ENCODE measurements at places on chromosomes 2 and 18.
A peak's percentile ranks its signal among the peaks of the same experiment; 100 is the strongest.

- DNase-seq: no peak
Observed at GRCh38 chr18:30405038-30405437, 637.5 kb downstream of the DSC3 start.

DNA sequence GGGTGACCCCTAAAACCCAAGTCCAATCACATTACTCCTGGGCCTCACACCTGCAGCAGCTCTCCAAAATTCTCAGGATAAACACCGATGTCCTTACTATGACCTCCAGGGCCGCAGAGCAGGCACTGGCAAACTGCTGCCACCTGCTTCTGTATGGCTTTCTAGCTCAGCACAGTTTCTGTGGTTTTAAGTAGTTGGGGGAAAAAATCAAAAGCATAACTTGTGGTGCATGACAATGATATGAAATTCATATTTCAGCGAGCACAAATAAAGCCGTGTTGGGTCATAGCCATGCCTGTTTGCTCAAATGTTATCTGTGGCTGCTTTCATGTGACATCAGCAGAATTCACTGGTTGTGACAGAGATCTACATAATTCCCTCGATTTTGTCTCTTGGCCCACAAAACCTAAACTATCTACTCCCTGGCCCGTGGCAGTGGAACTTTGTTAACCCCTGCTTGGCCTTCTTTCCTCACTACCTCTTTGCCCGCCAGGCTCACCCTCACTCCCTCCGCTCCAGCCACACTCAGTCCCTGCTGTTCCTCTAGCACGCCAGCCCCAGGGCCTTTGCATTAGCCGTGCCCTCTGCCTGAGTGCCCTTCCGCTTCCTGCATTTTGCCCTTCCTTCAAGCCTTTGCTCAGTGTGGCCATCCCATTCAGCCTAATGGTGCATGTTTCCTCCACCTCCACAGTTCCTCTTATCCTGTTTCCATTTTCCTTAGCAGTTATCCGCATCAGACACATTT, 108.3 kb downstream of the AGAP1 start:
- no peak for DNase-seq

- DNase-seq: no peak
Observed at GRCh38 chr2:161177969-161178368, 17.7 kb downstream of the TANK start.

GRCh38 chr2:238506371-238507068, 79.8 kb downstream of the ASB1 start:
- no peak for DNase-seq

- no peak for DNase-seq
Observed at GRCh38 chr2:59232394-59233165, 991.5 kb upstream of the FANCL start.

DNA sequence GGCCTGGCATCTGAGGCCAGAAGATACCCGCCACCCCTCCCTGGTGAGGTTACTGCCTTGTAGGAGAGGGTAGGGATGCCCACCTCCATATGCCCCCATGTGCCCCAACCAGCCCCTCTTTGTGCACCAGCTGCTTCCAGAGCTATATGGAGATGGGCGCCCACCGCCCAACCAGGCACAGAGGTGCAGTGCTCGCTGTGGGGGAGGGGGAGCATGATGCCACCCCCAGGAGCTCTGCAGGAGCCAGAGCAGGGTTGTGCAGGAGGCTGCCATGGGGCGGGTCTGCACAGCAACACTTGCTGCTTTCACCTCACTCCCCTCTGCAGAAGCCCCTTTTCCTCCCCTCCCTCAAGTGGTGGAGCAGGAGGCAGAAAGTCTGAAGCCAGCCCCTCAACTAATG, 174.6 kb downstream of the SMAD7 start:
- no peak for DNase-seq

- DNase-seq: no peak
Observed at GRCh38 chr18:73839441-73839840, 308.2 kb downstream of the FBXO15 start.

GRCh38 chr18:68784071-68784470, 13.8 kb upstream of the CCDC102B start:
- no peak for DNase-seq

DNA sequence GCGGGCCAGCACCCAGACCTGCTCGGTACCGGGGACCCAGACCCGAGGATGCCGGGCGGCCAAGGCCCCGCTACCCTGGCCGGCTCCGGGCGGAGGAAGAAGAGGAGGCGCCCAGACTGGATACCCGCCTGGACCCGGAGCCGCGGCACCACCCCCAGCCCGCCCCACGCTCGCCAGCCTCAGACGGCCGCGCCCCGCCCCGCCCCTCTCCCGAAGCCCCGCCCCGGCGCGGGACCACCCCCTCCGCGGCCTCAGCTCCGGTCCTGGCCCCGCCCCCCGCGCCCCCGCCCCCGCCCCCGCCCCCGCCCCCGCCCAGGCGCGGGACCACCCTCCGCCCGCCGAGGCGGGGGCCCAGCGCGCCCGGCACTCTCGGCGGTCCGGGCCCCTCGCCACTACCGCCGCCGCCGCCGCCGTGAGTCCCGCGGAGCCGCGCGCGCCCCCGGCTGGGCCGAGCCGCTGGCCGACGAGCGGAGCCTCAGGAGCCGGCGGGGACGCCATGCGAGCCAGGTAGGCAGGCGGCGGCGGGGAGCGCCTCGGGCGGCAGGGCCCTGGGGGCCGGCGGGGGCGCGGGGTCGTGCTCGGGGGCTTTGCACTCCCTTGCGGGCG, at the start of gene SH3BP4:
Gene SH3BP4 (plus strand): TSS at position 354 of the 606 bp plus-strand sequence. CDS start 82,986 bp downstream, outside the sequence.
- no peak for DNase-seq

- no peak for DNase-seq
Observed at GRCh38 chr2:234488913-234489451, 7.9 kb downstream of the ARL4C start.

GRCh38 chr2:232793271-232793670, 16.9 kb upstream of the KCNJ13 start:
- no peak for DNase-seq

GRCh38 chr2:157935378-157935906, 59.3 kb upstream of the ACVR1 start:
- DNase-seq: no peak

DNA sequence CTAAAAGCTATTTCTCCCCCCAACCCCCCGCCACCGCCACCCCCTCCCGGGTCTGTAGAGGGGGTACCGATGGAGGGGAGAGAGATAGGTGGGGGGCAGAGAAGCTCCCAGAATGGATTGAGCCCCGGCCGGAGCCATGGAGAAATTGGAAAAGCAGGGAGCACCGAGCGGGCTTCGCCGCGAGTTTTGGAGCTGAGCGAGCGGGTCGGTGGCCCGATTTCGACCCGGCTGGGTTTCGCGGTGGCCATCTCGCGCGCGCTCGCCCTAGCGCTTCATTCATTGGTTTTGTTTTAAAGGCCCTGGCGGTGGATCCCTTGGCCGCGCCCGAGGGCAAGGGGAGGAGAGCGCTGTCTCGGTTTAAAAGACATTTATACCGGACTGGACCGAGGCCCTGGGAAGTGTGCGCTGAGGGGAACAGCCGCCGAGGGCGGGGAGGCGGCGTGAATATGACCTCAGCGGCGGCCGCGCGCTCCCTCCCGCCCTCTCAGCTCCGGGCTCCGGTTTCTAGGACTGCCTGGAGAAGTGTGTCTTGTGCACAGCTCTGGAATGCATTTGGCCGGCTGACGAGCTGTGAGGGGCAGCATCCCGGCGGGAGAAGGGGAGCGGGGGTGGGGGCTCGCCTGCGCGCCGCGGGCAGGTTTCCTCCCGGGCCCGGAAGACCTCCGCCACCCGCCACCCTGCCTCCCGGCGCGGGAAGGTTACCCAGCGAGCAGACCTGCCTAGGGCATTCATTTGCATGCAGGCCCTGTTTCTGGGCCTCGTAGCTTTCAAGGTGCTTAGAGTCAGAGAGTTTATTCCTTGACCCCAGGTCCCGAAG, 1.7 kb upstream of the SMAD7 start:
- no peak for DNase-seq

GRCh38 chr2:153871231-153872221, at the start of gene GALNT13:
Gene GALNT13, plus strand, starts transcription at chr2:153871922.
- DNase-seq: no peak

- DNase-seq: no peak
Observed at GRCh38 chr2:10471955-10472354, 23.8 kb upstream of the ODC1 start.

GRCh38 chr2:142875652-142876051, 1.8 kb upstream of the KYNU start:
- DNase-seq: no peak

GRCh38 chr2:227414846-227415245, 27.1 kb upstream of the SCYGR1 start:
- DNase-seq: no peak

DNA sequence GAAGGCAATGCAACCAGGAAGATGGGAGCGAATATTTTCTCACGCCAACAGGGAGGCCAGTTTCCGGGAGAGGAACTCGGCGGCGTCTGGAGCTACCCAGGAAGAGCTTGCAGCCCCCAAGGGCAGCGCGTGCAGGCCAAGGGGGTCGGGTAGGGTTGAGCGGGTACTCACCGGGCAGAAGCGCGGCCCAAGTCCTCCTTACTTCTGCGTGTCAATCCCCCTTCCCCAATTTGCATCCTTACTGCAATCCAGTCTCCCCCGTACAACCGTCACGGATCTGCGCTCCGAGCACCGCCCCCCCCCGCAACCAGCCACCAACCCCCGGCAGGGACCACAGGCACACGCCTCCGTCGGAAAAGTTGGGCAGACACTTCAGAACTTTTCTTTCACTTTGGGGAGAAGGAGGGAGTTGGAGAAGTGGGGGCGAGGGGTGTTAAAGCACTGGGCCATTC, 1.3 kb downstream of the ATP8B1 start:
- no peak for DNase-seq

- DNase-seq: no peak
Observed at GRCh38 chr2:152657043-152657442, 60.2 kb downstream of the PRPF40A start.

DNA sequence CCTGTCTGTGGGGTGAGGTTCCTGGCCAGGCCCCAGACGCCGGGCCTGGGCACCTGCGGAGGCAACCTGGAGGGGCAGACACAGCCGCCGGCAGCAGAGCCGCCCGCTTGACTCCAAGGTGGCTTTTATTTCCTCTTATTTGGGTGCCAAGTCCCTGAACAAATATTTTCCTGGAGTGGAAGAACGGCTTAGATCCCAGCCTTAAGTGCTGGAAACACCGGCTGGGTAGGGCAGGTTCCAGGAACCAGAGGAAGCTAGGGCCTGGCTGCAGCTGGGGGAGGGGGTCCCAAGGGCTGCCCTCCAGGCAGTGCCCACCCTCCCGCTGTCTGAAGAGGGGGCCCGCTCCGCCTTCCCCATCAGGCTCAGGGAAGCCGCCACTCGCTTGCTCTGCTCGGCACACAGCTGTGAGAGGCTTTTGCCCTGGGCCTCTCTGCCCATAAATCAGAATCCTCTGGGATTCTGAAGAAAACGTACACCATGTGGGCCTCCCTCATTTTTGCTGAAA, 28.2 kb downstream of the SDC1 start:
- no peak for DNase-seq

- DNase-seq: no peak
Observed at GRCh38 chr2:144643537-144644336, 123.8 kb upstream of the ZEB2 start.

GRCh38 chr2:156329031-156329926, 3.2 kb downstream of the NR4A2 start:
- no peak for DNase-seq

GRCh38 chr18:71398531-71398930, 1109.7 kb downstream of the SOCS6 start:
- DNase-seq: peak; percentile 2

- DNase-seq: peak; percentile 59
Observed at GRCh38 chr2:169452080-169452479, 27.2 kb upstream of the BBS5 start.

DNA sequence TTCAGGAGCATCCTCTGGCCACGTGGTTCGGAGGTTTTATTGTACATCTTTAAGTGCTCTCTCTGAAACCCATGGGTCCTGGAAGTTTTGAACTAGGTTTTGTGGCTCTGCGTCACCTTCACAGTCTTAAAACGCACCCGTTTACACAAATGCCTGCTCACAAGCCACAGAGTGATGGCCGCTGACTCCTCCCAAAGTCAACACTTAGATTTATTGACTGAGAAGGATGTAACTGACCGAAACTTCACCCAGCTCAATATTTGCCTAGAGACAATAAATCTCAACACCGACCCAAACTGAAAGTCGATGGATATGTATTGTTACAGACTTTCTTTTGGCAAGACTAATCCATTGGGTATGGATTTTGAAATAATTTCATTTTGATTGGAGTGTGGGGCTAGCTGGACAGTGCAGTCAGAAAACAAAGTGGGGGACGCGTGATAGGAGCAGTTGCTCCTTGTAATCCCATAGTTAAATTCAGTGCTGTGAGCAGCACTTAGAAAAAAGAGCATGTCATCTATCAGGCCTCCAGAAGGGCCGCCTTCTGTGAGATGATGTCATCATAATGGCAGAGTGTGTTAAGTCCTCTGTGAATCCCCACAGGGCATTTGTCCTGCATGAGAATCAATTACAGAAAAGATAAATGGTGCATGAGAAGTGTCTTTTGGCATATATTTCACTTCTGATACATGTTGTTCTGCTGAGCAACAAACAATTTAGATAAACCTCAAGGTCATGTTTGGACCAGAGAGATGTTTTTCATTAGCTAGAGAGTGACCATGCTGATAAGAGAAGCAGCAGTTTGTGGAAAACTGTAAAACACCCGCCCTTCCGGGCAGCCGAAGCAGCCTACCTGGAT, 183.7 kb downstream of the INO80D start:
- no peak for DNase-seq

DNA sequence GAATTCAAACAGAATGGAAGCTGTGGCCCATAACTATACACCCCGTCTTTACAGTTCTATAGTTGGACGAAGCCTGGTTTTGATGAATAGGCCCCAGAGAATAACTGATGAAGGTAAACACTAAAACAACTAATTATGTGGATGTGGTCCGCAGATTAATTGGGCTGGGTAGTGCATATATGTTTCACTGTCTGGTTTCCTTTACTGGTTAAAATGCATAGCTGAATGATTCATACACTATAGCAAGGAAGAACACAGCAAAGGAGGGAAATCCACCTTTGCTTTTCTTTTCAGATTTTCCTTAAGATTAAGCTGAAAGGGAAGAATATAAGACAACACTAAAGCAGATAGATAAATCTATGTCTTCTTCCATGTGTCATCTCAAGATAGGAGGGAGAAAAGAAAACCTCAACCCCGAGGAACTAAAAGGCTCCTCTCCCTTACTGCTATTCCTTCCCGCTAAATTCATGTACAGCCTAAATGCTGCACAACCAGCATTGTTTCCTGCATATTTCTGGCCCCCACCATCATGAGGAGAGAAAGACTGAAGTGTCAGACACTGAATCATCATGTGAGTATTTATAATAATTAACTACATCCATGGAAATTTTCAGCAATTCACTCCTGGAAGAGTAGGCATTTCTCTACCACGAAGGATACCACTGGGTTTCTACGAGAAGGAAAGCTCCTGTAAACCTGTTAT, 297.1 kb upstream of the CCDC68 start:
- no peak for DNase-seq

GRCh38 chr2:10504994-10505820, 57.1 kb upstream of the ODC1 start:
- no peak for DNase-seq

- DNase-seq: no peak
Observed at GRCh38 chr18:65527879-65528633, 222.8 kb upstream of the CDH7 start.

GRCh38 chr2:134715932-134716643, 2.7 kb downstream of the TMEM163 start:
- no peak for DNase-seq
